ENCODE measurements at places on chromosomes 2 and 18. TPM values are rescaled to one million over a fixed set of nuclear protein-coding genes. Genes with fewer than 3 reads are reported as not detected.

DNA sequence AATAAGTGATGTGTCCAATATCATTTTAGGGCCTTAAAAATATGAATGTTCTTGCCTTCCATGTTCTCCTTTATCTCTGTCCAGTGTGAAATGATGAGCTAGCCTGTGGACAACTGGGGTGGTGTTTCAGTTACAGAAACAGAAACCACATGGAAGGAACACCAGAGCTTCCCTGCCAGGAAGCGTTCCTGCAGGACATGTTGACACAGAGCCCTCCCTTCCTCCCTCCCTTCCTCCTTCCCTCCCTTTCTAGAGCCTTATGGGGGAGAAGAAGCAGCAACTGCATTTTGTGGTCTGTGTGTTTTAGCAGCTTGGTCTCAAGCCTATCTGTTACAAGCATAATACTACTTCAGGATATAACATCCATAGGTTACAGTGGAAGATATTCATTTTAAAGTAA lies 539.7 kb upstream of the NETO1 start:
- no peak overlapping the region for H3K4me3 ChIP-seq
- peak; percentile 45 for DNase-seq
- peaks cover 2% of the 10 kb centered on the region for H3K4me1 ChIP-seq

DNA sequence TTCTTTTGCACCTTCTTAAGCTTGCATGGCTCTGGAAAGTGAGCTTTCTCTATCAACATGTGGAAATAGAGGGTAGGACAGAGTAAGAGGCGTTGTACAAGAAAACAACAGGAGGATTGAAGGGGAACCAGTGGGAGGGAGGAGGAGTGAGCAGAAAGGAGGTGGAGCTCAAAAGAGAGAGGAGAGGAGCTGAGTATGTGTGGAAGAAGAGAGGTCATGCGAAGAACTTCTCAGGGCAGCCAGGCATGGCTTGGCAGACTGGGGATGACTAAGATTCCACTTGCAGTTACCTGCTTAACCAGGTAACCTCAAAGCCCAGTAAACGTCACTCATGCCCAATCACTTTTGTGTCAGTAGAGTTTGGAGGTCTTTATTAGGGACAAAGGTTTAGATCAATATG lies 105.1 kb downstream of the BCL2L11 start:
- no peak overlapping the region for H3K27ac ChIP-seq
- H3K36me3 ChIP-seq = peaks cover 2% of the 10 kb centered on the region
- H3K4me1 ChIP-seq = peaks cover 7% of the 10 kb centered on the region

DNA sequence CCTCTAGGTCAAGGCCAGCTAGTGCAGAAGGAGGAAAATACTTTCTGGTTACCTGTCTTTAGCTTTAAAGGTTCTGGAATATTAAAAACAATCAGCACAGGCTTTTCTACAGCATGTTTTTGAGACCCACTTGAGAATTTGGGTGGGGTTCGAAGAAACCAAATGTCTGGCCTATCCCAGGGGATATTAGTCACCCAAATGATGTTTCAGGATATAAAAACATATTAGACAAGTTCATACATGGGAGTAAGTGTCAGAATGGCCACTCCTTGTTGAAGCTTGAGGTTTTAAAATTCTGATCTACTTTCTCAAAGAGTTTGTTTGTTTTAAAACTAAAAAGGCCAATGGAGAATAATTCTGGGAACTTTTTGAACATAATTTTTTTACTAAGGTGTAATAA lies 158.6 kb upstream of the DLX2 start:
- no peaks in the 10 kb centered on the region for H3K36me3 ChIP-seq
- no peak for DNase-seq
- no peaks in the 10 kb centered on the region for H3K27me3 ChIP-seq
- H3K4me1 ChIP-seq = peaks cover 3% of the 10 kb centered on the region
- H3K4me3 ChIP-seq = no peak overlapping the region

- no peaks in the 10 kb centered on the region for H3K27me3 ChIP-seq
- no peak overlapping the region for H3K4me3 ChIP-seq
- DNase-seq = peak; percentile 99
Observed at GRCh38 chr2:189393440-189394111, 47.7 kb upstream of the WDR75 start.

DNA sequence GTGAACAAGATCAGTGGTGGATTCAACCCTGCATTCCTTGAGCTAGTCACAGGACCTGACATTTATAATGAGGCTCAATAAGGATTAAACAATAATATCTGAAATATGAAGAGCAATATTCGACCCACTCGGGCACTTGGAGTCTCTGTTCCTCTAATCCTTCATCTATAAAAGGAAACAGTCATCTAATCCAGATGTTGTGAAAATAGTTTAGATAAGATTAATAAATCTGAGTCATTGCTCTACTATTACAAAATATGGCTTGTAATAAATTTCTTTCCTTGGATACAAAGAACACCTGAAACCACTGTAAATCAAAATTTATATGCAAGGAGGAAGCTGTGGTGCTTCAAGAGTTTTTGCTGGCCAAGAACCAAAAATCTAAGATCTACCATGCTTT lies 846.9 kb upstream of the ACVR2A start:
- H3K36me3 ChIP-seq = no peaks in the 10 kb centered on the region
- no peak for DNase-seq
- H3K27ac ChIP-seq = no peak overlapping the region
- H3K4me3 ChIP-seq = no peak overlapping the region

GRCh38 chr2:16652296-16653082 lies 13.1 kb downstream of the CYRIA start:
- DNase-seq = peak; percentile 75
- peaks cover 30% of the 10 kb centered on the region for H3K4me1 ChIP-seq
- peak overlapping the region; percentile 91 for H3K27ac ChIP-seq
- H3K27me3 ChIP-seq = no peaks in the 10 kb centered on the region
- no peaks in the 10 kb centered on the region for H3K36me3 ChIP-seq

- no peak for DNase-seq
- H3K36me3 ChIP-seq = peaks cover 5% of the 10 kb centered on the region
- no peak overlapping the region for H3K27ac ChIP-seq
- H3K4me3 ChIP-seq = peak overlapping the region; percentile 59
- peaks cover 5% of the 10 kb centered on the region for H3K4me1 ChIP-seq
Observed at GRCh38 chr2:159285433-159285832, 1.1 kb downstream of the WDSUB1 start.

GRCh38 chr2:168432565-168433186 lies 23.4 kb upstream of the CERS6 start:
- H3K4me3 ChIP-seq = no peak overlapping the region
- H3K27ac ChIP-seq = no peak overlapping the region
- DNase-seq = no peak
- no peaks in the 10 kb centered on the region for H3K4me1 ChIP-seq

DNA sequence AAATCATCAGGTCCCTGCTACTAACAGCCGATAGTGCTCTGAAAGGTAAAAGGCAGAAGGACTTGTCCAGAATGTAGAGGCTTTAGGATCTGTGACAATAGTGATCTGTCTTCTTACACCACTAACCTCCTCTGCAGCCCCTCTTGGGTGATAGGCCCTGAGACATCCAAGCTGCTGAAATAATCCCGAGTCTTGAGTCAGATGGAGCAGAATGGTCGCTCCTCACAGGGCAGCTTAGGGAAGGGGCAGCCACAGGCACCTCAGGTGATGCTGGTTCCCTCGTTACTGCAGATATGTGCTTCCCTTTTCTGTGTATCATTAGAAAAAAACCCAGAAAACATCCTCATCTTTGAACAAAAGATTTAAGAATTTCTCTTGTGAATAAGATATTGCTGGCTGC lies 157.1 kb upstream of the DLX2 start:
- no peak for DNase-seq
- no peak overlapping the region for H3K4me3 ChIP-seq
- no peaks in the 10 kb centered on the region for H3K27me3 ChIP-seq
- peaks cover 3% of the 10 kb centered on the region for H3K4me1 ChIP-seq

GRCh38 chr2:52852006-52852405 lies 915.6 kb upstream of the CHAC2 start:
- H3K36me3 ChIP-seq = no peaks in the 10 kb centered on the region
- no peak overlapping the region for H3K27ac ChIP-seq
- no peaks in the 10 kb centered on the region for H3K27me3 ChIP-seq
- H3K4me1 ChIP-seq = no peaks in the 10 kb centered on the region

The GRB14 gene
- not detected for total RNA-seq

The SETBP1 gene
- total RNA-seq = 0.28 TPM

The MZT2A gene
- 25.8 TPM for total RNA-seq

The GMPPA gene
- 93.0 TPM for total RNA-seq

The NTSR2 gene
- not detected for total RNA-seq

The PPM1G gene
- 95.9 TPM for total RNA-seq

The SIX3 gene
- total RNA-seq = not detected
